CD4-positive, alpha-beta T cell treated with Interleukin-2 at 100 ng/mL for 4 hours (primary cell): ENCODE measurements at places on chromosomes 11 and 22.

GRCh38 chr11:36041988-36042611 lies 98.2 kb downstream of the LDLRAD3 start:
- no peak for DNase-seq

DNA sequence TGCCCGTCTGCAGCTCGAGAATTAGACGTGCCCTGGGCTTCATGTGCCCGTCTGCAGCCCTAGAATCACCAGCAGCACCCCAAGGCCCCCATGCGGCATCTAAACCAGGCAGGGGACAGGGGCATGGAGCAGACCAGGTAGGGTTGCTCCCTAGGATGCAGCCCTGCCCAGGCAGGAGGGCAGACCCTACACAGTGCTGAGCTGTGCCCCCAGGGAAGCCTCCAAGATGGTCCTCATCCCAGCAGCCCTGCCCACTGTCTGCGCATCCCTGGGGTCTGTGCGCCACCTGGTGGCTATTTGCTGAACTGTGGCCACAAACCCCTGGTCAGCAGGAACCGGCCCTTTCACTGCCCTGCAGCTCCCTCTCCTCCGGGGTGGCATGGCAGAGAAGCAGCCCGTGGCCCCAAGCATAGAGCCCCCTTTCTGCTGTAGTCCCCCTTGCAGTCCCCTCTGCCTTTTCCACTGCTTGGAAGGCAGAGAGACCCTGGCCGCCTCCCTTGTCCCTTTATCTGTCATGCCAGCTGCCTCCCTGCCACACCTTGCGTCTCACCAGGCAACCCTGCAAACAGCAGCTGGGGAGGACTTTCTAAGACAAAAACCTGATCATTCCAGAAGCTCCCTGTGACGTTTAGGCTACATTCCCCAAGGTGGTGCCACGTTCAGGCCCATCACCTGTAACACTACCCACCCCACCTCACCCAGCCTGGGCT lies 86.6 kb downstream of the KCNQ1 start:
- DNase-seq = peak; percentile 65

GRCh38 chr11:36248436-36248835 lies 40.8 kb downstream of the COMMD9 start:
- DNase-seq = no peak

DNA sequence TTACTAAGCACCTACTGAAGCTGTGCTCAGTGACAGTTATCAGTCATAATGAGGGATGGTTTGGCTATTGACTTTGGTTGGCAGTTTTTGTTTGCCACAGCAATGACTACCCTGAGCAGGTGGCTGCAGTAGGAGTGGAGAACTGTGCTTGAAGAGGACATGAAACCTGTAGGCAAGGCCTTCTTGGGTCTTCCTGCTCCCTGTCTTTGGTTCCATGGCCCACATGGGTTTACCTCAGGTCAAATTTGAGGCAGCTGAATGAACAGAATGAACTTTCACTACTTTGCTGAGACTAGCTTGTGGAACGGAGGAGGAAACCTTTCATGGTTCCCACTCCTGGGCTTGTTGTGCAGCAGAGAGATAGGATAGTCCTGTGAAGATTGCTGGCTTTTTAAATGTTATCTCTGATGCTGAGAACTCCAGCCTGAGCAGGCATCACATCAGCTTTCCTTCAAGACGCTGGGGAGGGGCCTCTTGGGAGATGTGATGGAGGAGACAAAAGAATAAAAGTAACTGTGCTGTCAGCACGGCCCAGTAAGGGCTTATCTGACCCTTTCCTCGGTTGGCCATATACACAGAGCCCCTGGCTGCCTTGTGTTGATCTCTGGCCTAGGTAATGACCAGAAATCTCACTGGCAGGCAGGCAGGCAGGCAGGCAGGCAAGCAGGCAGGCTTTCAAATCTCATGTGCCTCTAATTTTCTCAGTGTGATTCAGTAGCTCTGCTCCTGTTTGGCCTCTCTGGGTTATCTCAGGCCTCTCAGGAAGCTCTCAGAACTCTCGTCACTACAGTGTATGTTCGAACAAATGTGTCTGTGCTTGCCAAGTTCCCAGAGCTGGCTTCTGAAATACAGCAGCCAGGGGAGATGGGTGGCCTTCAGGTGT lies 12.0 kb downstream of the STIM1 start:
- no peak for DNase-seq

DNA sequence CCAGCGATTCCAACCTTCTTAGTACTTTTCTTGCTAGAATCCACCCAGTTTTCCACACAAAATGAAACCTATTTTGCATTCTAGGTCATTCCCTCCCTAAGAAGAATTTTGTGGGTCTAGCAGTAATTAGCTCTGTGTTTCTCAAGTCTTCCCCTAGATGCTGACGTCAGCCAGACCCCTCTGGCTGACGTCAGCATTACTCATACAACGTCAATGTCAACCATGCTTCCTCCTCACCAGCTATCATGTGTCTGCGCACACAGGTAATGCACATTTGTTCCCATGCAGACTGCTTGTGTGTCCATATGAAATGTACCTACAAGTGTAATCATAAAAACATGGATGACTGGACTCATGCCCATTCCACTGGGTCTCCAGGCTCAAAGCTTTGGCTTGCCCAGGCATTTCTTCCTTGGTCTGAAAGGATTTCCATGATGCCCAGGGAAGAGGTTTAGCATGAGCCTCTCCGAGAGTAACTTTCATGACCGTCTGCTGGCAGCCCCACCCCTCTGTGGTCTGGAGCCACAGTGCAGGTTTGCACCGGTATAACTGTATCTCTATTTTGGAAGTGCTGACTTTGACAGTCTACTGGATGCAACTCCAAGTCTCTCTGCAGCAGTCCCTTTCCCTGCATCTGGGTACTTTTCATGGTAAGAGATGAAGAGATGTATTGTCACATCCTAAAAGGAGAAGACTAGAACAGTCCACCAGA lies 58.6 kb downstream of the DSCAML1 start:
- DNase-seq = no peak

DNA sequence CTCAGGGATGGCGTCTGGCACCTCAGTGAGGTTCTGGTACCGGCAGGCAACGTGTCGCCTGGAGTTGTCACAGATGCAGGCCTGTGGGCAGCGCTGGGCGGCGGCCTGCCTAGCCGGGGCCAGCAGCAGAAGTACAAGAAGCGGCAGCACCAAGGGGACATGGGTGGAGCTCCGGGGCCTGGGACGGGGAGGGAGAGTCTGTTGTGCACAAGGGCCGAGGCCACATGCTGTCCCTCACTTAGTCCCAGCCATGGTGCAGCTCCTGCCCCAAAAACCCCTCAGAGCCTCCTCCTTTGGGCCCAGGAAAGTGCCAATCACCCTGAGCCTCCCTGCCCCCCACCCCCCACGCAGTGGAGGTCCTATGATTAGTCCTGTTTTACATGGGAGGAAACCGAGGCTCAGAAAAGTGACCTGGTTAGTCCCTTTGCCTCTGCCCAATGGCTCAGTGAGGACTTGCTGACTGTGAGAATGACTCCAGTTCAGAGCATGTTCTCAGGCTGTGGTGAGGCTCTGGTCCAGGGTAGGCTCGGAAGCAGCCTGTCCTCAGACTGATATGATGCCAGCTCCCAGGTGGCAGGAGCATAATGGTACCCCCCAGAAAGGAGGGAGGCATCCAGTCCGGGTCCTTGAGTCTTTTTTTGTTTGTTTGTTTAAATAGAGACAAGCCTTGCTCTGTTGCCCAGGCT lies 1.1 kb downstream of the CHADL start:
- DNase-seq = no peak

DNA sequence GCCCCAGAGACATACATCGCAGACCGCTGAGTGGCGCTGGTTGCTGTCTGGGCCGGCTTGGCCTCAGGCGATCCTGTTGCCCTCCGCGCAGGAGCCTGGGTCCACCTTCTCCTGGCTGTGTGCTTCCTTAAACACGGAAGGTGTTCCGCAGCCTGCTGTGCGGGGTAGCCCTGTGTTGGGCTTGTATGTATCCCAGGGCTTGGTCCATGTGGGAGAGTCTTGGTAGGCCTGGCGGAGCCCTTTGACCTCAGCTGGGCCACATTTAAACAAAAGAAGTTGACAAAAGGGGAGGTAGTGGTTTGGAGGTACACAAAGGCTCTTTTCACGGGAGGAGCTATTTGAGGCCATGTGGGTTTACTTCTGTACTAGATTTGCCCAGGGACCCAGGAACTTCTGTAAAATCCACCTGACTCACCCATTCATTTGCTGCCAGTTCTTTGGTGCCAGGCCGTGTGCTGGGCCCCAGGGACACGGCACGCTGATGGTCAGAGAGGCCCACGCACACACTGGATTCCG lies 11.0 kb upstream of the GRAMD4 start:
- no peak for DNase-seq

- DNase-seq = no peak
Measured at GRCh38 chr11:131353766-131354165, 16.6 kb upstream of the NTM start.

GRCh38 chr11:46290011-46290410 lies 12.5 kb downstream of the CREB3L1 start:
- DNase-seq = no peak

- DNase-seq = no peak
Measured at GRCh38 chr11:120681434-120682331, 170.1 kb downstream of the GRIK4 start.

DNA sequence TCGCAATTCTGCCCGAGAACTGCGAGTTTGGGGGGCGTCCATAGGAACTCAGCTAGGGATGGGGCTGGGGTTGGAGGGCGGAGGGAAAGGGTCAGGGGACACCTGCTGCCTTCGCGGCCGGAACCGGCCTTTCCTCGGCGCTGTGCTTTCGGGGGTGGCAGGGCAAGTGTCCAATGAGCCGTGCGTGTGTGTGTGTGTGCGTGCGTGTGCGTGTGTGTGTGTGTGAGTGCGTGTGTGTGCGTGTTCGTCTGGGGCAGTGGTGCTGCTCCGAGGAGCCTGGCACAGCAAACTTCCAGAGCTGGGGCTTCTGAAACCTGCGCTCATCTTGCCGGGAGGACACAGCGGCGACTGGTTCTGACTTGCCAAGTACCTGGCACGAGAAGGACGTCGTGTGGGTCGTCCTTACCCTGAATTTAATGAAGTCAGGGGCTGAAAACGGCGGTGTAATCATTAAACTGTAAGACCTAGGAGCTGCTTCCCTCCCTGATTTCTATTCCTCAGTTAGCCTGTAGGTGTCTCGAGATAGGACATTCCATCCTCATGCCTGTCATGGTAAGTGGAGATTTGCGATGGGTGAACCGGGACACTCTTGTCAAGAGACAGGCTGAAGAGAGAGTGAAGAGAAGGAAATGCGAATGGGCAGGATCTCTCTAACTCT lies 27.0 kb upstream of the AMOTL1 start:
- no peak for DNase-seq

DNA sequence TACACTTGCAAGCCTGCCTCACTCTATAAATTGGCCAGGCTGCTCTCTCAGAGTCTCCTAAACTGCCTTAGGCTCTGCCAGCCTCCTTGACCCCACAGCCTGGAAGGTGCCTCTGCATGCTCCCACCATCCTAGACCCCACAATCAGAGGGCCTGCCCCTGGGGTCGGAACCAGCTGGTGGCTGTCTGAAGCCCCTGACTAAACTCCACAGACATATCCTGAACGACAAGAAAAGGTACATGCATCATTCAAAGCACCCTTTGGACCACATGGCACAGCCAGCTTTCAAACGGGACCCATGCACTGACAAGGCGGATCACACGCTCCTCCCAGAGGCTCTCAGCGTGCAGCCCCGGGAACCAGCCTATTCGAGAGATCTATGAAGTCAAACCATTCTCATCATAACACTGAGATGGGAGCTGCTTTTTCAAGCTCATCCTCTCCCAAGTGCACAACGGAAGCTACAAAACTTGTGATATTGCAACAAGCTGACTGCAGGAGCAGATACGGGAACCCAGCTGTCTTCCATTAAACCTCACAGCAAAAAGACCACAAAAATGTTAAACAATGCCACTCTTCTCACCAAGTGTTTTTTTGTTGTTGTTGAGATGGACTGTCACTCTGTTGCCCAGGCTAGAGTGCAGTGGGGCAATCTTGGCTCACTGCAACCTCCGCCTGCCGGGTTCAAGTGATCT lies 8.1 kb downstream of the SHANK2 start:
- DNase-seq = no peak

- no peak for DNase-seq
Measured at GRCh38 chr11:121486054-121486453, 33.3 kb upstream of the SORL1-AS1 start.

- DNase-seq = no peak
Measured at GRCh38 chr11:83087035-83087434, 15.3 kb upstream of the RAB30 start.

GRCh38 chr22:38725900-38726655 lies 20.3 kb downstream of the GTPBP1 start:
- DNase-seq = no peak

- no peak for DNase-seq
Measured at GRCh38 chr11:64592656-64593055, 1.6 kb downstream of the SLC22A12 start.

DNA sequence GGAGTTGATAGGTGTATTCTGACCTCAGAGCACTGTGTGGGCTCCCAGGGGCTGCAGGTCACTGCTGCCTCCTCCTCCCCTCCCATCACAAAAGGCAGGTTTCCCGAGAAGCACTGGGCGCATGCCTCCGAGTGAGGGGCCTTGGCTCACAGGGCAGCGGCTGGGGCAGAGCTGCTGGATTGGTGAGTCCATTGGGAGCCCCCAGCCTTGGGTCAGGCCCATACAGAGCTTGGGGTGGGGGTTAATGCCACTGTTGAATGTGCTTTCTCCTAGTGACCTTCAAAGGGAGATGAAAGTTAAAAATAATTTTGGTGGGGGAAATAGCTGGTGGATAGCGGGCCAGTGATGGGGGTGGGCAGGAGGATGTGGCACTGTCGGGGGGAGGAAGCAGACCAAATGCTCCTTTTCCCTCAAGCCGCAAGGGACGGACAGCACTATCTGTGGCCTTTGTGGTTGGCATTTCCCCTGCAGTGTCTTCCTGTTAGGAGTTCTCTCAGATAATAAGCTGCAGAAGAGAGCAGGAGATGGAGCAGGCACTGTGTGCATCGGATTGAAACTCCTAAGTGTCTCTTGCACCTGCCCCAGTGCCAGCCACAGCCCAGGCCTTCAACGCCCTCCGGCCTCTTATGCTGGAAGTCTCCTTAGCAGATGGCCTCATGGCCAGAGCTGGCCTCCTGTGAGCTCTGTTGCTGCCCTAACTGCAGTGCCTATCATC lies 3.2 kb downstream of the TUBA8 start:
- DNase-seq = no peak

DNA sequence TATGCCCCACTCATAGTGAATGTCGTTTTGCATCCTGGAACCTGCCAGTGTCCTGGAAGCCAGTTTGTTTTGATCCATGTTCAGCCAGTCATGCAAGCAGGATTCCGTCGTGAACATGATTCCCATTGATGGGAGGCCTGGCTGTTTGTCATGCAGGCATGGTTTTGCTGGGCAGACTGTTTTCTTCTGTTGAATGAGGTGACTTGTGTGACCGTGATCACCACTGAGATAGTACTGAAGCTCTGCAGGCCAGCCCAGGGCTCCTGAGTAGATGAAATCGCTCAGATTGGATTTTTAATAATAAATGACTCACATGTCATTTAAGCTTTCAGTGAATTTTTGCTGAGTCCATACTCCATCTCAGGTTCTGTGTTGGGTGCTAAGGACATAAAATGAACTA lies 117.8 kb downstream of the PDE2A start:
- DNase-seq = no peak

- peak; percentile 87 for DNase-seq
Measured at GRCh38 chr11:118929501-118930093, 3.9 kb upstream of the BCL9L start.

- DNase-seq = no peak
Measured at GRCh38 chr11:78654071-78654470, 79.4 kb upstream of the NARS2 start.
